ENCODE measurements at places on chromosomes 5 and 9.

- peak; percentile 73 for DNase-seq
These were observed 12.9 kb downstream of the CXCL14 start for GRCh38 chr5:135565725-135566421.

- DNase-seq = no peak
These were observed 72.8 kb downstream of the PTTG1 start for GRCh38 chr5:160494451-160494850.

DNA sequence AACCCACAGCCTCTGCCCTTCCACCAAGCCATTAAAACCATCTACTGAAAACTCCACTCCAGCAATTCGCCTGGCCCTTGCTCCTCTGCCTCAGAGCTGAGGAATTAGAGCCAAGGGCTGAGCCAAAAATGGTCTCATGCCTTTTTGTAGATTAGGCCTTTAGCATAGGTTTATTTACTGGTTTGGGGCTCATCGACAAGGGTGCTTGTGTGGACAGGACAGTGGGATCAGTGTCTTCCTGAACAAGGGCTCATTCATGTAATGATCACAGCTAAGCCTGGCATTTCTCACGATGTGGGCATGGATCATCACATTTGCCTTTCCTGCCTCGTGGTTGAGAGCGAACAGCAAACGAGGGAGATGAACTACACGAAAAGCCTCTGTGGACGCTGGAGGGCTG lies 59.2 kb upstream of the PHF24 start:
- DNase-seq = no peak

GRCh38 chr9:120713257-120714087 lies 798 bp downstream of the MEGF9 start:
- DNase-seq = no peak

DNA sequence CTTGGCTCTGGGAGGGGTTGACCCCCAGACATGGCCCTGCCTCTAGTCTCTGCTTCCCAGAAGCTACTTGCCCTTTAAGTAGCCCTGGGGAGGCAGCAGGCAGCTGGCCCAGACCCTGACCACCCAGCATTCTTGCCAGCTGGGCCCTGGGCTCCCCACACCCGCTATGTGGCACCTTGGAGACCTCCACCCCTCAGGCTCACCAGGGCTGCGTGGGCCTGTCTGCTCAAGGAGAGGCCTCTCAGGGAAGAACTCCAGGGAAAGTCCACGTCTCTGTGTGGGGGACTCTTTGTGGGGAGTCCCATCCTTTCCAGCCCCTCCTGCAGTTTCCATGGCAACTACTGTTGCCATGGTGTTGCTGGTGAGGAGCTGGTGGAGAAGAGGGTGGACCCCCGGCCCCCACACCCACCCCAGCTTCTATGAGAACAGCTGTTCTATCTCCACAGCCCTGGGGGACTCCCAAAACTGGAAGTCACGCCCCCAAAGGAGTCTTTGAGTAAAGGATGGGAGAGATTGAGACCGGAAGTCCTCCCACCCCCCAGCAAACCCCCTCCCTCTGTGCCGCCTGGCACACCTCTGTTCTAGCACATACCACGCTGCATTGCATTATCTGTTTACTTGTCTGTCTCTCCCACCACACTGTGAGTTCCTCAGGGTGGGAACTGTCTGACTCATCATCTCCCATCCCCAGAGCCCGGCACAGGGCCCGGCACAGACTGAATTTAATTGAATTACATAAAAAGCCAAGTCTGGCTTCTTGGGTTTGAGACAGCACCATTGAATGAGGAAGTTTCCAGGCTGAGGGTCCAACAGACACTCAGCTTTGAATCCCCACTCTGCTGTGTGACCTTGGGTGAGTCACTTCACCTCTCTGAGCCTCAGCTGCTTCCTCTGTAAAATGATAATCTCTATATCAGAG lies 12.6 kb downstream of the DNM1 start:
- DNase-seq = no peak

DNA sequence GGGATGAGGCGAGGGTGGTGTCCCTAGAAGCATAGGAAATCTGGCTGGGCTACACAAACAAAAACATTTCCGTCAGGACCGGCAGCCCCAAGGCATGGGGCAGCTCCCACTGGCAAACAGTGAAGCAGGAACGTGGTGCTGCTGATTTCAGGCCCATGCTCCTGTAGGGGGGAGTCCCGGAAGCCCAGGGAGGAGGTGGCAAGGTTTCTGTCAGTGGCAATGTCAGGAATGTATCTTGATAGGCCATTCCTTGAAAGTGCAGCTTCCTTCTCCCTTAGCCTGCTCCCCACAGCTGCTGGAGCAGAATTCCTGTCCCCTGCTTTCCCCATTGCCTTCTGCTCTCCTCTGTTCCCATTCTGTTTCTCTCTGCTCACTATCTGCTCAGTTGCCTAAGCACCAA lies 42.4 kb downstream of the MRRF start:
- no peak for DNase-seq

- DNase-seq = no peak
These were observed 1.7 kb downstream of the CCNG1 start for GRCh38 chr5:163439092-163439425.

DNA sequence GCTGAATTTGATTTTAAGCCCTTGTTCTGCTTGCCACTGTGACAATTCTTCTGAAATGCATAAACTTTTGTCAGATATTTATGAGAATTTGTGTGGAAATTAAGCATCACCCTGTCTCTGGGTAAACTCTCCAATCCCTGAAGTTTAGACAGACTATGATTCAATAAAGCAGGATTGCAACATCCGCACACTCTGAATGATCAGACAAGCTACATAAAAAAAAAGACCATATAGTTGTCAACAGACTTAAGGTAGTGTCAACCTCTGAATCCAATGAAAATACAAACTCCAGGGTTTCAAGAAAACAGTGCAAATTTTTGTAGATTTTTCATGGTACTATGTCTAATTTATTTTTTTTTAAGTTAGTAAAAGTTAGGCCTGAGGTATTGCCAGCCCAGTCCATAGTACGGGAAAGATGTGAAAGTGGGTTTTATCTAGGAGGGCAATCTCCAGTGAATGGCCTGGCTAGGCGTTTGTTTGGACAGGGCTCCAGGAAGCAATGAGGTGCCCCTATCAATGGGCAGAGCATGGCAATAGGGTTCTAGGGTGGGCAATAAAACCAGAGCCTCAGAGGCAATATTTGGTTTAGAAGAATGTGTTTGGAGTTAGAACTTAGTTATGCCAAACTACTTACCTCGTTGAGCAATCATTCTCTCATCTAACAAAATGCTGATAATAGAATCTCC lies 762.6 kb upstream of the SEMA6A start:
- DNase-seq = no peak

DNA sequence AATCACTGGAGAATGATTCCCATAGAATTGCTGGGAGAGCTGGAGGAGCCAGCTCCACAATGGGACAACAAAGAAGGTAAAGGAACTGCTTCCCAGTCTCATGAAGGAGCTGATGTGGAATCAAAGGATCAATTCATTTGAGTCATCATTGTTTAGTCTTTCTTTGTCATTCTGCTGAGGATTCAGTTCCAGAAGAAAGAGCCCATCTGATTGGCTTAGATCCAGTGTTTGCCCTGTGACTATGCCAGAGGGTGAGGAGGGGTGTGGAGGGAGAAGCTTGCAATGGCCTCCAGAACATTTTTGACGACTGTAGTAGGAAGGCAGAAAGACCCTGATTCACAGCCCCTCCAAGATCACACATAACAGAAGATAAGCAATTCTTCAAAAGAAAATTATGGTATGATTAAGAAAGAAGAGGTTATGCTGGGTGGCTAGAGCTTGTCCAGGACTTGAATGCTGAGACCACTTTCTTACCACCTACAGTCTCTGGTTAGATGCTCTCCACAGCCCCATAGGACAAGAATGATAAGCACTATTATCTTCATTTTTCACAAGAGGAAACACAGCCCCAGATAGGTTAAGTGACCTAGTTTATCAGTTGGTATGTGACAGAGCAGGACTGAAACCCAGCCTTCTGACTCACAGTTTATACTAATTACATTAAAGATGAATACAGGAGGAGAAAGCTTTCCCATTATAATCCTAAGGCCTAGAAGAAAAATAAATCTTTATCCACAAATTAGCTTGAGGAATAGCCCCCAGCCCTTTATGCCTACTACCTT lies 363.1 kb downstream of the PRELID2 start:
- DNase-seq = no peak

GRCh38 chr9:2465921-2466460 lies 155.6 kb upstream of the VLDLR start:
- DNase-seq = no peak

GRCh38 chr5:79081779-79082178 lies 12.2 kb downstream of the BHMT2 start:
- no peak for DNase-seq

All from activated CD4-positive, CD25-positive, alpha-beta regulatory T cell treated with anti-CD3 and anti-CD28 coated beads, Interleukin-2, amount 50 U/mL, for 72 hours (primary cell).